ENCODE measurements at places on chromosomes 3 and 15.

GRCh38 chr3:110383356-110383755 is 688.3 kb upstream of the NECTIN3 start:
- DNase-seq = no peak

- no peak for DNase-seq
Measured at GRCh38 chr15:79724804-79725203, 172.0 kb downstream of the MTHFS start.

DNA sequence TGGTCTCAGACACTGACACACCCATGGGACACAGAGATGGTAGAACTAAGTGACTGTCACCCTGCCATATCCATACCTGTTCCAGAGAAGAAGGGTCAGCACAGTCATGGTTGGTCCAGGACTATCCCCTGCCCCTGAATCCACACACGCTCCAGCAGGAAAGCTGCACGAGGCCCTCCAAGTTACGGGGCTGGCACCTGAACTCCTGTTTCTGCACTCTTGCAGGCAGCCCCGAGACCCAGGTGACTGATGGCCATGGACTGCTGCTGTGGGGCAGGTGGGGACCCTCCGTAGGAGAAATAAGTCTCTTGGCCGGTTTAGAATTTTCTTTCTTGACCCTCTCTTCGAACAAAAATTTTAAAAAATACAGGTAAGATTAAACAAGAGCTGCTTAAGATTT is 30.6 kb downstream of the CHDH start:
- DNase-seq = no peak

DNA sequence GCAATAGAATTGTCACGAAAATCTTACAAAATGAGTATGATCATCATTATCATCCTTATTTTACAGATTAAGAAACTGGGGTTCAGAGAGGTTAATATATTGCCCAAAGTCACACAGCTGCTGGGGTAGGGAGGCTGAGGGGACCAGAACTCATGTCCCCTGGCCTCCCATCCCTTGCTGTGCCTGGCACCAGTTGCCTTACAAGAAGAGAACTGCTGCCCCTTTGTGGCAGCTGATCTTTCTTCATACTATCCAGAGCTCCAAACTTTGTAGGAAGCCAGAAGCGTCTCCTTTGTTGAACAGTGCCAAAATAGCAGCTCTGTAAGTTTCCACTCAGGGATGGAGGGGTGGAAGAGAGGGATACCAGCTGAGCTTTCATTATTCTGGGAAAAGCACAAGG is 236.8 kb upstream of the TBC1D5 start:
- DNase-seq = peak; percentile 8
